ENCODE measurements at places on chromosomes 6 and 20.
A peak's percentile ranks its signal among the peaks of the same experiment; 100 is the strongest.

- no peak for DNase-seq
These were observed 12.5 kb upstream of the R3HDML start for GRCh38 chr20:44324343-44324742.

GRCh38 chr6:144654506-144654905 is 369.4 kb downstream of the UTRN start:
- DNase-seq = no peak

DNA sequence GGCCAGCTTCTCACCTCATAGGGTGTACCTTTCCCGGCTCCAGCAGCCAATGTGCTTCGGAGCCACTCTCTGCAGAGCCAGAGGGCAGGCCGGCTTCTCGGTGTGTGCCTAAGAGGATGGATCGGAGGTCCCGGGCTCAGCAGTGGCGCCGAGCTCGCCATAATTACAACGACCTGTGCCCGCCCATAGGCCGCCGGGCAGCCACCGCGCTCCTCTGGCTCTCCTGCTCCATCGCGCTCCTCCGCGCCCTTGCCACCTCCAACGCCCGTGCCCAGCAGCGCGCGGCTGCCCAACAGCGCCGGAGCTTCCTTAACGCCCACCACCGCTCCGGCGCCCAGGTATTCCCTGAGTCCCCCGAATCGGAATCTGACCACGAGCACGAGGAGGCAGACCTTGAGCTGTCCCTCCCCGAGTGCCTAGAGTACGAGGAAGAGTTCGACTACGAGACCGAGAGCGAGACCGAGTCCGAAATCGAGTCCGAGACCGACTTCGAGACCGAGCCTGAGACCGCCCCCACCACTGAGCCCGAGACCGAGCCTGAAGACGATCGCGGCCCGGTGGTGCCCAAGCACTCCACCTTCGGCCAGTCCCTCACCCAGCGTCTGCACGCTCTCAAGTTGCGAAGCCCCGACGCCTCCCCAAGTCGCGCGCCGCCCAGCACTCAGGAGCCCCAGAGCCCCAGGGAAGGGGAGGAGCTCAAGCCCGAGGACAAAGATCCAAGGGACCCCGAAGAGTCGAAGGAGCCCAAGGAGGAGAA is 10.5 kb downstream of the GNAS-AS1 start:
- DNase-seq = no peak

- no peak for DNase-seq
These were observed 136.3 kb downstream of the SULF2 start for GRCh38 chr20:47648943-47649342.

DNA sequence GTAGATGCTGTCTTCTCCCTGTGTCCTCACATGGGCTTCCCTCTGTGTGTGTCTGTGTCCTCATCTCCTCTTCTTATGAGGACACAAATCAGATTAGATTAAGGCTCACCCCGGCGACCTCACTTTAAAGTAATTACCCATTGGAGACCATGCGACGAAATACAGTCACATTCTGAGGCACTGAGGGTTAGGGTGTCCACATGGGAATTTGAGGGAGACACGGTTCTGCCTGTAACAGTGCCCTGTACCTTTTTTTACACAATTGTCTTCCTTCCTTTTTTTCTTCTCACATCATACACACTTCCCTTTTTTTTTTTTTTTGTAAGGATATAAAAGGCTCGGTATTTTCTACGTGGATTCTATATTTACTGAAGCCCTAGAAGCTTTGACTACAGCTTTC is 48.9 kb downstream of the DEK start:
- DNase-seq = no peak

- DNase-seq = no peak
These were observed 57.2 kb downstream of the KLHL31 start for GRCh38 chr6:53608396-53608795.

DNA sequence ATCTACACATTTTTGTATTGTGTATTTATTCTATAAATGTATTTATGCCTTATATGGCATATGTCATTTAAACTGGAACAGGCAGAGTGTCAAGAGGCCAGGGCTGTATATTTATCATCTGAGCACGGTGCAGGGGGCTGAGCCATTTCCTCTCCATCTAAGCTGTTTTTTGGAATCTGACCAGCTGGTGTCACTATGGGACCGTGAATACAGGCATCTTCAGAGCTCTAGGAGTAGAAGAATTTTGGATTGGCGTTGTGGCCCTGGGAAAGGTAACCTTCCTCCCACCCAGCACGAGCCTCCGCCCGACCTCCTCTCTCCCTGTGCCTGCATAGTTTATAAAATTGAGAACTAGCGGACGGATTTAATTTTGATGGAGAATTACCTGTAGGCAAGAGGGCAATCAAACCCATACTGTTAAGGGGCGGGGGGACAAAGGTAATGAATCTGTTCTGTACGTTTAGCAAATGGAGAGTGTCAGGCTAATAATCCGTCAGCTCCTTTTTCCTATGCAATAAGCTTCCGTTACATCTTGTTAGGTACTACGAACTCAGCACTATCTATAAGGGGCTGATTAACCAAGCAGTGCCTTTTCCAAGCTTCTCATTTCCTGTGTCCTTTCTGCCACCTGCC is 29.0 kb upstream of the EEF1E1 start:
- DNase-seq = no peak

DNA sequence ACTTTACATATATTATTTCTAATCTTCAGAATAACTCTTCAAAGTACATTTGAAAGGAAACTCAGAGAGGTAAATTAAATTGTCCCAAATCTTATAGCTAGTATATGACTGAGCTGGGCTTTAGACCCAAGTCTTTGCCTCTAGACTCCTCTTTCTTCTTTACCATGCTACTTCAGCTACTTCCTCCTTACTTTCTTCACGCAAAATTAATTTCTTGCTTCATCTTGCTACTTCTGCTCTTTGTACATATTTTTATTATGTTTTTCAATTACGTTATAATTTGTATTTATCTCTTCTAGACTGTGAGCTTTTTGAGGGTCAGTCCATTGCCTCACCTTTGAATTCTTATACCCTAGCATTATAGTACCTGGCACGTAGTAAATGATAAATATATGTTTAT is 5.3 kb downstream of the TMEM170B start:
- DNase-seq = no peak

GRCh38 chr20:12984863-12985262 is 23.9 kb upstream of the SPTLC3 start:
- no peak for DNase-seq

DNA sequence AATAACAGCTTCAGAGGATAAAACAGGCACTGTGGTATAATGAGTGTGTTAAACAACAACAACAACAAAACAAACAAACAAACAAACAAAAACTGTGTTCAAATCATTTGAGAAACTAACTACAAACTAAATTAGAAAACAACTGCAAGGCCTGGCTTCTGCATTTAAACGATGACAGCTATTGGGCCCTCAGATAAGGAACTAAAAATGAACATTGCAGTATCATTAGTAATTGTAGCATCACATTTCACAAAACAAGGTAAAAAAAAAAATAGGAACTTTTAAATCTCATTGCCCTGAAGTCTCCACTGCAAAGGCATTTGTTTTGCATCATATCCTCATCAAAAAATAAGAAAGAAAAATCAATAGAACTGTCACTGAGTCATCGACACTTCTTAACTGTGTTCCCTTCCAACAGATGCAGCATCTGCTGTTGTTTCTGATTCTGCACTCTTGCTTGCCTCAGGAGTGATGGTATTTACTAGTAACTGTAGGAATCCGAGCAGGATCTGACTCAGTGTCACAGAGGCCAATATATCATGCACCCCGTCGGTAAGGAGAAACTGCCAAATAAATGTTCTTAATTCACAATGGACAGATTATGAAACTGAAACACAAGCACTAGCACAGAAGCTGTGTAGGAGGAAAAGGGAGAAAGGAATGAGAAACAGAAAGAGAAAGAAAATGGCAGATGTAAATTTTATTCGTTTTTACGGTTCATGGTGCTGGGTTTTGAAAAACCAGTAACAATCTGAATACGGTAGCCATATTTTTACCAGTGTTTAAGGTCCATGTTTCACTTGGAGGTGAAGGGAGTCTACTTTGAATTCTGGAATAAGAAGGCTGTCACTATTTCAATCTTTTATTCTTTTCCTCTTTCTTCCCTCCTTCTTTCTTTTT is 365.7 kb upstream of the EPHA7 start:
- no peak for DNase-seq

- DNase-seq = no peak
These were observed 2.9 kb upstream of the EPM2A start for GRCh38 chr6:145738265-145738664.

DNA sequence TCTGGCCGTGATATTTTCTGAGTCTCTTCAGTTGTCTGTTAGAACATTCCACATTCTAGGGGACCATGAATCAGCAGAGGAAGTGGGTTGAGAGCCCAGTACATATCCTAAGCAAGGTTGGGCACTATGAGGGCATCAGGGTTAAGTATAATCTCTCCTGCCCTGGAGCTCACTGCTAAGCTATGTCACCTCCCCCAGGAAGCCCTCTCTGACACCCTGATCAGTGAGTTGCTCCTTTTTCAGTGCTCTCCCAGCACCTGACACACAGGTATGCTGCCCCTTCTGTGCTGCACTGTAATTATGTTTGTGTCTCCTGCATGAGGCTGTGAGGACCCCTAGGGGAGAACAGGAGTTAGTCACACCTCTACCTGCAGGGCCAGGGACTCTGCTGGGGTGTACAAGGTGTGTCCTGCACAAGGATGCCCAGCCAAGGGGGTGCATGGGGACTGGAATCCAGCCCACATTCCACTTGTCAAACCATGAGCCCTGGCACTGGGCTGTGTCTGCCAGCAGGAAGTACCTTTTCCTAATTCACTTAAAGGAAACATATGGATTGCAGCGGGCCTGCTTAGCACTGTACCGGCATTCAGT is 3.9 kb downstream of the RAB44 start:
- DNase-seq = no peak

GRCh38 chr20:37277253-37277593 is 12.2 kb upstream of the MANBAL start:
- DNase-seq = no peak

DNA sequence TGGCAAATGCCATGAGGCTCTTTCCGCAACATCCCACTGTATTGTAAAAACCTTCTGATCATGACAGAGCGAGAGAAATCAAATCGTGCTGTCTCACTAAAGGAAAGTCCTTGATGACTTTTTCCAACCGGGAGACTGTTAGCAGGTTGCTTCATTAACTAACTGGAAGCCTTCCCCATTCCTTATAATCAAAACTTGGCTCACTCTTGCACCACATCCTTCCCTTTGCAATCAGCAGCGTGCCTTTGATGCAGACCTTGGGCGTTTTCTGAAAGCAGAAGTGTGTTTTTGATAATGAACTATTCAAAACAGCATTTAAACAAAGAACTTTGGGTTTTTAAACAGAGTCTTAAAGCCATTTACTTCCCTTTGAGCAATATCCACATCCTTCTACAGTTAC is 96.2 kb upstream of the CNR1 start:
- no peak for DNase-seq

GRCh38 chr6:31575335-31575901 is at the start of gene TNF:
Gene TNF, plus strand, starts transcription at chr6:31575565. Its CDS starts 177 bp downstream, at chr6:31575742.
- DNase-seq = peak; percentile 77

GRCh38 chr6:96017070-96017359 is 1.2 kb downstream of the FUT9 start:
- DNase-seq = no peak

DNA sequence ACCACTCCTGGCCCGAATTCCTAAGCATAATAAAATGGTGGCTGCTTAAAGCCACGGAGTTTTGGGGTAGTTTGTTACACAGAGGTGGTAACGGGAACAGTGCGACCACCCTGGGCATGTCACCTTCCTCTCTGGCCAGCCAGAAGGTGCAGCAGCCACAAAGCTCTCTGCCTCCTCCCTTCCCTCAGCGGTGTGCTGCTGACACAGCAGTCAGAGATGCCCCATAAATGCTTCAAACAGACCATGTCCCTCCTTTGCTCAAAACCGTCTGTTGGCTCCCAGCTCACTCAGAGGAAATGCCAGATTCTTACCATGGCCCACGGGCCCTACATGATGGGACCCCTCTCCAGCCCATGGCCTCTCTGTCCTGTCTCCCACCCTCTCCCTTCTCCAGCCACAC is 12.1 kb upstream of the TCF15 start:
- no peak for DNase-seq

DNA sequence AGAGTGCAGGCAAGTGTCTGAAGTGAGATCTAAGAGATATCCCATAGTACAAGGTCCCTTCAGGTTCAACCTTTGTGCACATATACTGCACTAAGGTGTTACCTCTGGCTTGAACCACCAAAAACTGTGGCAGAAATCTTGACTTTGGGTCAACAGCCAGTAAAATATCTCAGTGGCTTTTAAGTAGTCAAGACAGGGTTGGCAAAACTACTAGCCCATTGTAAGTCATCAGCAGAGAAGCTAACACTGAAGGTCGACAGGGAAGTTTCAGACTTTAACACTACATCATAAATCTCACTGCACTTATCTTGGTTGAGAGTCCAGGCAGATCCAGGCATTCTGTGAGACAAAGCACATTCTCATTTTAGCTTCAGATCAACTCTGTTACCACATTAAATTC is 1684.7 kb downstream of the HACE1 start:
- no peak for DNase-seq

GRCh38 chr20:11018668-11019170 is 344.9 kb upstream of the JAG1 start:
- no peak for DNase-seq

GRCh38 chr6:155678361-155678760 is 222.7 kb upstream of the NOX3 start:
- DNase-seq = no peak

- DNase-seq = no peak
These were observed 37.7 kb downstream of the KIF25 start for GRCh38 chr6:168035098-168035660.

- DNase-seq = no peak
These were observed at the start of gene CFB for GRCh38 chr6:31945507-31946369. Gene CFB, plus strand, starts transcription at chr6:31946095. Its CDS starts 127 bp downstream, at chr6:31946222.

GRCh38 chr6:156877126-156877863 is 100.1 kb downstream of the ARID1B start:
- DNase-seq = no peak

DNA sequence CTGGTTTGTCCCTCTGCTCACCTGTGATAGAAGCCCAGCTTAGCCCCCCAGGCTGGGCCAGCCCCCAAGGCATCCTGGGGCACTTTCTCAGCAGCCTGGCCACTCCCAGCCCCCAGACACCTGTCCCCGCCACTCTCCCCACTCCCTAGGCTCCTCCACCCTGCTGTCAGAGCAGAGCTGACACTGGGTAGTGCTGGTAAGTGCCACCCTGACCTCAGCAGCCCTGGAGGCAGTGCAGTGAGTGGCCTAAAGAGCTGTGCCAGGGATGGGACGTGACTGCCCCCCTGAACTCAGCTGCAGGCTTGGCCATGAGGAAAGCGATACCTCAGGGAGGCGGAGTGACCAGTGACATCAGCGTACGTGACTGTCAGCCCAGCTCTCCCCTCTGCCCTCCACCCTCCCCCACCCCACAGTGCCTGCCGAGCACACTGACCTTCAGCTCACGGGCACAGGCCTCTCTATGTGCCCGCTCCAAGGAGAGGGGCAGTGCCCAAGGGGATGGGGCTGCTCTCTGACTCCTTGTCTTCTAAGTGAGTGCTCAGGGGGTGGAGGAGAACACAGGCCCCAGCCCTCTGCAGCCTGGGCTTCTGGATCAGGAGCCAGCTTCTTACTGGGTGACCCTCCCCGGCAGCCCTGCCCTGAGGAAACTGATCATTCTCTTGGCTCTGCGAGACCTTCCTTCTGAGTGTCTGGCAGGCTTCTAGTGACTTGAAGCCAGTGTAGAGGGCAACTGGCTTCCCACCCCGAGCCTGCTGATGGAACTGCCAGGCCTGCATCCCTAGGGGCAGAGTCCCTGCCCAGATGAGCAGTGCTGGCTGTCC is 172.7 kb downstream of the MRPL14 start:
- no peak for DNase-seq

GRCh38 chr20:62696989-62697388 is 11.6 kb upstream of the NTSR1 start:
- DNase-seq = no peak

Measured in T-helper 9 cell (primary cell).